Femur (tissue), 1 donor: ENCODE measurements at places on chromosomes 3 and 15.
A peak's percentile ranks its signal among the peaks of the same experiment; 100 is the strongest.

DNA sequence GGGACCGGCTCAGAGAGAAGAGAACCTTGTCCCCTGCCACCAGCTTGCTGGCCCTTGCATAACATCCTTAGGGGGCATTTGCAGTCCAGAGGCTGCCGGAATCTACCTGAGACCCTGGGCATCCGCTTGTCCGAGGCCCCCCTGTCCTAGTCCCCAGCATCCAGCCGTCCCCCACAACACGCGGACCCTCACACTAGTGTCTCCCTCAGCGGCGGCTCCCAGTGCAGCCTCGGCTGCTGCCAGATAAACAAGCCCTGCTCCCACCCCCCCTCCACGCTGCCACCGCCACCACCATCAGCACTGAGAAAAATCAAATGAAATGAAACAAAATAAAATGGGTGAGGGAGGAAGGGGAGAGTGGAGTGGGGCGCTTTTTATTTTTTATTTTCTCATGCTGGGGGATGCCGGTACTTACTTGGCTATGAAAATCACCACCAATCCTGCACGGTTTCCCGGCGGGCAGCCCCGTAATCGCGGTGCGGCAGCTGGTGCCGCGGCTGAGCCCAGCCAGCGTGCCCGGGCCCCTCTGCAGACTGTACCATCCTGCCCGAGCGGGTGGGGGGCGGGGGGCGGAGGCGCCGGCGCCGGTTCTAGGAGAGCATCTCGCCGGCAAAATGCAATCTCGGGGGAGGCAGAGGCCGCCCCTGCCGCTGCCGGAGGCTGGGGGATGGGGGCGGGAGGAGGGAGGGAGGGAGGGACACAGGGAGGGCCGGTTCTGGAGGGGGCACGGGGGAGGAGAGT is at the start of gene ATP2B2:
Gene ATP2B2 (minus strand): TSS at position 537 of the 741 bp plus-strand sequence. CDS start 56,043 bp downstream, outside the sequence.
- DNase-seq = peak; percentile 22

DNA sequence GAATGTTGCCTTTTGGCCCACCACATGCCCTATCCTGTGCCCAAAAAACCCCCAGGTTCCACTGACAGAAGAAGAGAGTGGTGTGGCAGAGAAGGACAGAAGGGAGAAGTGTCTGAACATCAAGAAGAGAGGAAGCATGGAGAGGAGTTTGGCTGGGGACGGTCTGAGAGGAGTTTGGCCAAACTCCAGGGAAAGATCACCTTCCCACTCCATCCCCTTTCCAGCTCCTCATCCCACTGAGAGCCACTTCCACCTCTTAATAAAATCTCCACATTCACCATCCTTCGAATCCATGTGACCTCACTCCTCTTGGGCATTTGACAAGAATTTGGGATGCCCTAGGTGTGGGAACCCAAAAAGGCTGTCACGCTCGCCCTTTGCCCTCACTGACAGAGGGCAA is 311.6 kb upstream of the GRM7 start:
- DNase-seq = no peak

- DNase-seq = no peak
These were observed 479.0 kb downstream of the RAP2B start for GRCh38 chr3:153640689-153641665.

DNA sequence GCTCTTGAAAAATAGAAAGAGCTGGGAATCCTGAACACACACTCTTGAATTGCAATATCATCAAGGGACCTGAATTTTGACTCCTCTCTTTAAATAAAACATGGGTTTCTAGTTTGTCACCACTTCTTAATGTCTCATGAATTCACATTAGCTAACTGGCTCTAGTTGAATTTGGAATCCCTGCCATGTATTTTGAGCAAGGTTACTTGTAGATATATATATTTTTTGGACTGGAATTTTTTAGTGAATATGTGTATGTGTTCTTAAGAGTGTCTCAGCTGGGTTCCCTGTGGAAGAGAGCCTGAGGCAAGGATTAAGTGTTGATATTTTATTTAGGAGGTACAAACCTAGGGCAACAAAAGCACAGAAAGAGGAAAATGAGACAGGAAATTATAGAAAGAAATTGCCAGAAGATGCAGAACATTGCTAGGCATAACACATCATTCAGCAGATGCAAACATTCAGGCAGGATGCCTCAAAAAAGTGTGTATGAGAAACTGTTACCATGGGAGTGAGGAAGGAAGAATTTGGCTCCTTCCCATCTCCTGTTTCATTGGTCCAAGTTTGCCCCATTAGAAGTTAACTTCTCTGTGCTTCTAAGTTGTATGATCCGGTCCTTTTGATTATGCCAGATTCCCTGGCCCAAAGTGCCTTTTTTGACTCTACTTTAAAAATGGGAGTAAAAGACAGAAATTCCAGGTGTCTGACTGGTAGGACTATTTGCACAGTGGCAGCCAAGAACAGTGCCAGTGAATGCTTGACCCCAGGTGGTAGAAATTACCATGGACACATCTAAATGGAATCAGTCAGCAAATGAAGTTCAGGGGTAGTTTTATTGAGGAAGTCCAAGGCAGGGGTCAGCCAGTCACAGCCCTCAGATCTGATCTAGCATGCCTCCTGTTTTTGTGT is 253.7 kb upstream of the TGFBR2 start:
- DNase-seq = no peak

DNA sequence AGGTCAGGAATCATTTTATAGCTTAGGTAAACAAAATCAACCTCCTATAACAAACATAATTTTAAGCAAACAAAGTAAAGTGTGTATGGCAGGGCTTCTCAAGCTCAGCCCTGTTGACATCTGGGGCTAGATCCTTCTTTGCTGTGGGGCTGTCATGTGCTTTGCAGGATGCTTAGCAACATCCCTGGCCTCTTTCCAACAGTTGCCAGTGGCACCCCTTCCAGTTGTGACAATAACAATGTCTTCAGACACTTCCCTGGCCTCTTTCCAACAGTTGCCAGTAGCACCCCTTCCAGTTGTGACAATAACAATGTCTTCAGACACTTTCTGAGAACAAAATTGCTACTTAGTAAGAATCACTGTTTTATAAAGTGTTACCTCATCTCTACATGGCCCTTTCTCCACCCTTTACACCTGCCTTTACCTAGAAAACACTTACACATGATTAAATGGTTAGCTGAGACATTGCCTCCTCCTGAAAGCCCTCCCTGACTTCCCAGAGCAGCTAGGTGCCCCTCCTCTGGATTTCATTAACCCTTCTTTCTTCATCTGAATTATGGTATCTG is 194.0 kb upstream of the LMCD1 start:
- no peak for DNase-seq

DNA sequence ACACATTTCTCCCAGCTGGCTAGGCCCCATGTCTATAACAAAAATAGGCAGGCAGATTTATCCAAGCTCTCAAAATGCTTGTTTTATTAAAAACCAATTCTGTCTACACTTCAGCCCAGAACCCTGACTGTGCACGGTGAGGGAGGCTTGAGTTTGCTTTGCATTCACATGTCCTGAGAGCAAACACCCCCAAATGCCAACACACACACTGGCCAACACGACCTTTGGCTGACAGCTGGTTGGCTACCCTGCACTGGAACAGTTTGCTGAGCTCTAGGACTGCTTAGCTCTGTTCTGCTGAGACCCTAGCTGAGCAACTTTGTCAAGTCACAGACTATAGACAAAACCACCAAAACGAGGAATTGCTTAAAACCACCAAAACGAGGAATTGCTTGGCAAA is 3.6 kb downstream of the STIMATE start:
- DNase-seq = no peak

- no peak for DNase-seq
These were observed 3.5 kb downstream of the CCDC51 start for GRCh38 chr3:48436477-48436787.

- DNase-seq = no peak
These were observed 210.0 kb downstream of the MYRIP start for GRCh38 chr3:40019376-40019775.

DNA sequence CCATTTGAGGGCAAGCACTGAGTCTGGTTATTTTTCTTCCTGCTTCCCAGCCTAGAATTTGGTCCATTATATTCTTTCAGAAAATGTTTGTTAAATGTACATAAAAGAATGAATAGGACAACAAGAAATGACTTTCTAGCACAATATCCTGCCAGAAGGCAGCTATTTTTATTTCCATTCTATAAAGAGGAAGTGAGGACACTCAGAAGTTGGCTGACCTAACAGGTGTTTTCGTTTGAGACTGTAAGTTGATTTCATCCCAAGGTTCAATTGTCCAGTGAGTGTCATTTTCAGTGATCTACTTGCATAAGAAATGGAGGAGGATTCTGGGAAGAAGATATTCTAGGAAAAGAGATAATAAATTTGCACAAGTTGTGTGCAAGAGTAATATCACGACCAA is 191.9 kb upstream of the POU1F1 start:
- no peak for DNase-seq

GRCh38 chr3:187025254-187025655 is 94.9 kb downstream of the ST6GAL1 start:
- no peak for DNase-seq

- DNase-seq = peak; percentile 80
These were observed at the start of gene PYGO1 for GRCh38 chr15:55588070-55588814. TSS of gene PYGO1 (minus strand) at chr15:55588345. CDS start at chr15:55587883, 462 bp downstream.

GRCh38 chr3:77500721-77501120 is 460.8 kb downstream of the ROBO2 start:
- no peak for DNase-seq

- DNase-seq = no peak
These were observed 37.9 kb downstream of the FAIM start for GRCh38 chr3:138646513-138646912.

DNA sequence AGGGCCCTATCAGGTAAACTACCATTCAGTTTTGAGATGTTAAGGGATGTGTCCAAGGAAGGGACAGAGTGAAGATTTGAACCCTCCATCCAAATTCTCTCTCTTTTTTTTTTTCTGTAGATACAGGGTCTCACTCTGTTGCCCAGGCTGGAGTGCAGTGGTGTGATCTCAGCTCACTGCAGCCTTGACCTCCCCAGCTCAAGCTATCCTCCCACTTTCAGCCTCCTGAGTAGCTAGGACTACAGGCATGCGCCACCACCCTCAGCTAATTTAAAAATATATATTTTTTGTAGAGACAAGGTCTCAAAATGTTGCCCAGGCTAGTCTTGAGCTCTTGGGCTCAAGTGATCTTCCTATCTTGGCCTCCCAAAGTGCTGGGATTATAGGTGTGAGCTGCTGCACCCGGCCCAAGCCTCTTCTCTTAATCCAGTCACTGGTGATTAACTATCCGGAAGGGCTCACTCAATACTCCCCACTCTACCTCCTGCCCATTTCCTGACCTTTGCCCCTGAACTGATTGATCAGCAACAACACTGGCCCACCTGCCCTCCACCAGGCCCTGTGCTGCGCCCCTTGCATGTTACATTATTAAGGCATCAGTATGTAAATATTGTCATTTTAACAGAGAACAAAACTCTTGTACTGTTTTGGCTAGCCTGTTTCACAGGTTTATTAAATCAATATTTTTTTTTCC is 164.7 kb downstream of the CTNNB1 start:
- DNase-seq = no peak

- DNase-seq = no peak
These were observed 225.7 kb downstream of the MEX3B start for GRCh38 chr15:81819924-81820635.

GRCh38 chr15:58622877-58623276 is 126.6 kb downstream of the ADAM10 start:
- DNase-seq = no peak

- DNase-seq = peak; percentile 55
These were observed 50.0 kb upstream of the TBC1D23 start for GRCh38 chr3:100210772-100211135.

- no peak for DNase-seq
These were observed 64.9 kb downstream of the GHSR start for GRCh38 chr3:172383306-172383796.

DNA sequence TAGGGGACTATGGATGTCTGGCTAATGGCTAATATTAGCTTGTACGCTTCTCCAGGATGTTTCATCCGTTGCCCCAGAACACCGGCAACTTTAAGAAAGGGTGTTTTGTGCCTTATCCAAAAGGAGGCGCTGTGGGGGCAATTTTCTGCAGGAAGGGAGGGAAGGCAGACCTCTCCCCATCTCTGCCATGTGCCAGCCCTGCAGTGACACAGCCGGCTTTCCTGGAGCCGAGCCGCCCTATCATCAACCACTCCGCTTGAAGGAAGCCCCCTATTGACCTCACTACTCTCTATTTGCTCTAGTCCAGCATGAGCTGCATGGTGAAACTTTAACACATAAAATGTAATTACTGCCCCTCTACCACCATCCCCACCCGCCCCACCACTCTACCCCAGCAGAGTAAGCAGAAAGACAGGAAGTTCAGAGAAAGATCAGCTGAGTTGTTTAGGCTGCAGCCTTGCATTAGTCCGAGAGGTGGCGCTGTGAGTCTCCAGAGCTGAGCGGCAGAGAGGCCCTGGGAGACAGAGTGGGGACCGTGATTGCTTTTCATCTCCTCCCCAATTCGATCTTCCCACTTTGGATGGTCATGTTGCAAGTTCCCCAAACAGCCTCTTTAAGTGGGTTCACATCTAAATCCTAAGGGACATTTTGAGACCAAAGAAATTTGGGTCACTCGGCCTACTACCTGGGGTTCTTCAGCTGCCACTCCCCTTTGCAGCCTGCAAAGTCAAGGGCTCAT is 24.5 kb upstream of the RAD18 start:
- DNase-seq = peak; percentile 83

DNA sequence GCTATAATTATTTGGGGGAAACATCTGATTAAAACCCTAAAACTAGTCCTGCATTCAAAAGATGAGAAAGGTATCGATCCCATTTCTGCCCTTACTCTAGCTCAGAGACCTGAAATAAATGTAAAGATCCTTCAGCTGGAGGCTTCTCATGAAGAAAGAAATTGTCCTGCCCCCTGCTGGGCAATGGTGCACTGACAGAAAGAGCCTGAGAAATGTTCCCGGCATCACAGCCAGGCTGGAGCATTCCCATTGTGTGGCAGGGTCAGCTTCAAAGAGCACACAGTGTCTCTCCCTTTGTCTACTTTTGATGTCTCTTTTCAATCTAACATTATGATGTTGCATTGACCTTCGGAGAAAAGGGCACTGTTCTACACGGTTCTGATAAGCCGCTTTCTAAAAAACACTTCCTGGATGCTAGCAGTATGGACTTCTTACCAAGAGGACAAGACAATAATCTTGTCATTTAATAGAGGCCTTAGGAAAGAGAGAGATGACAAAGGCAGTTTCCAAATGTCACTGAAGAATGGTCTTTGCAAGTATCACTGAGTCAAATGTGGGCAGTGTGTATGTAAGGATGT is 287.5 kb downstream of the MAGI1 start:
- peak; percentile 39 for DNase-seq

GRCh38 chr15:70559265-70560239 is 203.8 kb downstream of the UACA start:
- DNase-seq = peak; percentile 78

- no peak for DNase-seq
These were observed 39.2 kb downstream of the SLC24A1 start for GRCh38 chr15:65660927-65661326.

DNA sequence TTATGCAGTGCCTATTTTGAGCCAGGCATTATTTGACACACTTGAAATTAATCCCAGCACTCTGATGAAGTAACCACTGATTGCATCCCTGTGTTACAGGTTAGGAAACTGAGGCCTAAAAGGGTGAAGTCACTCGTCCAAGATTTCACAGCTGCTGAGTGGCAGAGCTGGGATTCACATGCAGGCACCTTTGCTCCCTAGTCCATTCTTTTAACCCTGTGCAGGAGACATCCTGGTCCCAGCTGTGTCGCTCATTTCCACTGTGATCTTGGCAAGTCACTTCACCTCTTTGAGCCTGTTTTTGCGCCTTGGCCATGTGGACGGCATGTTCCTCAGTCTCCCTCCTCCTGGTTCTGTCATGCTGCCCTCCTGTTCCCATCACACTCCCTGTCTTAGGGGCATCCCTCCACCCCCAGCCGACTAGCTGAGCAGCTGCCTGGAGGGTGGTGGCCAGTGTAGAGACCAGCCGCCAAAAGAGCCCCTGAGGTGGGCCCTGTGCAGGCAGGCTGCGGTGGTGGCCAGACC is 70.6 kb downstream of the SMAD6 start:
- DNase-seq = no peak

- DNase-seq = no peak
These were observed 3.2 kb upstream of the ANXA2 start for GRCh38 chr15:60400944-60401343.
